Left renal cortex interstitium (tissue), 4 donors: ENCODE measurements at places on chromosomes 12 and 14. TPM values are rescaled to one million over a fixed set of nuclear protein-coding genes. Genes with fewer than 3 reads are reported as not detected.

ATL1 gene
- 8.5 TPM for polyA plus RNA-seq

POTEM gene
- polyA plus RNA-seq: not detected

SOAT2 gene
- polyA plus RNA-seq: 1.9 TPM

PLEKHD1 gene
- 6.1 TPM for polyA plus RNA-seq

TEX52 gene
- polyA plus RNA-seq: 0.70 TPM

ABCD2 gene
- not detected for polyA plus RNA-seq

RNF212B gene
- polyA plus RNA-seq: 2.4 TPM

- no peak for DNase-seq
These were observed 61.3 kb downstream of the KITLG start for GRCh38 chr12:88518863-88519403.

DNA sequence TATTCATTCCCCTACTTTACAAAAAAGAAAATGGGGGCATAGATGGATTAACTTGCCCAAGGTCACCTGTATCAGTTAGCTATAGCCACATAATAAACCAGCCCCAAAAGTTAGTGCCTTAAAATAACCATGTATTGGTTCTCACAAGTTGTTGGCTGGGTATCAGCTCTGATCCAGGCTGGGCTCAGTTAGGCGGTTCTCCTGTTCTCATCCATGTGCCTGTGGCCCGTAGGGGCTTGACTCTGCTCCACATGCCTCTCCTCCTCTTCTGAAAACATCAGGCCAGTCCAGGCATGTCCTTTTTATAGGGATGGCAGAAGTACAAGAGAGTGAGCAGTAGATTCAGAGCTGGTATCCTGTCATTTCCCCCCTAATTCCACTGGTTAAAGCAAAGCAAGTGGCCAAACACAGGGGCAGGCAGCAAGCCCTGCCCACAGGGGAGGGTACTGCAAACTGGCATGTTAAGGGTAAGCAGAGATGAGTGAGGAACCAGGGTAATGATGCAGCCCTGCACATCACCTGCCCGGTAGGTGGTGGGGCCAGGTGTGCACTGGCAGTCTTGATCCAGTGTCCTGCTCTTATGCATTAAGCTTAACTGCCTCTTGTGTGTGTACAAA, 47.9 kb upstream of the TUNAR start:
- no peak for DNase-seq

GRCh38 chr14:65981192-65981843, 504.9 kb upstream of the CCDC196 start:
- DNase-seq: no peak

DNA sequence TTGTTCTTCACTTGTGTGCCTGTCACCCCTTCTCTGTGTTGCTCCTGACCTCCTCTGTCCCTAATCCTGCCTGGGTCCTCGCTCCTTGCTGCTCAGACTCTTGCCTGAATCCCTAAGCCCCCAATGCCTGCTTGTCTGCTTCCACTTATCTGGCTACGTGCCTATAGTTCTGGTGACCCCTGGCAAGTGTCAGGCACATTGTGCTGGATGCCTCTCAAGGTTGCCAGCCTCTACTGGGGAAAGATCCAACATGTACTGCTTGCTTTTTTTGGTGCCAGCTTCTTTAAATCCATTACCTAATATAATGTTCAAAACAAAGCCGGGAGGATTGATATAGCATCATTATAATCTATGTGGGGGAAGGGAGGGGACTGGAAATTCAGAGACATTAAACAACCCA, 448.0 kb upstream of the CCDC196 start:
- no peak for DNase-seq

DNA sequence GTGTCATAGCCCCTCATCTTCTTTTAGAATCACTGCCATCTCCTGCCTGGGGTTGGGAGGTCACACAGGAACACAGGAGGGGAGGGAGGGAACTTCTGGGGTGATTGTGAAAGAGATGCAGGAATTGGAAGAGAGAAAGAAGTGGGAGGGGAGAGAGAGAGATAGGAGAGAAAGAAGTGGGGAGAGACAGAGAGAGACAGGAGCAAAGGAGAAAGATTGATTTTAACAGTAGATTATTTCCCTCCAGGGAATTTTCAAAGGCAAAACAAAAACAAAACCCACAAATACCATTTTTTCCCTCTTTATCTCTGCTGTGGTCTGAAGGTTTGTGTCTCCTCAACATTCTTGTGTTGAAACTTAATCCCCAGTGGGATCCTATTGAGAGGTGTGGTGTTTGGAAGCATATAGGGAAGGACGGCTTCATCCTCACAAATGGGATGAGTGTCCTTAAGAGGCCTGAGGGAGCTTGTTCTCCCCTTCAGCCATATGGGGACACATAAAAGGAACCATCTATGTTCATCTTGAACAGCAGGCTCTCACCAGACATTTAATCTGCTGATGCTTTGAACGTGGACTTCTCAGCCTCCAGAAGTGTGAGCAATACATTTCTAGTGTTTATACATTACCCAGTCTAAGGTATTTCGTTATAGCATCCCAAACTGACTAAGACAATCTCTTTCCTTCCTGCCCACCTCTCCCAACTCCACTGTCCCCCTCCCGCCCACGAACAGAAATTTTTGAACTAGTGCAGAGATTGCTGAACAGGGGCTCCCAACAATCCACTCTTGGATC, 134.9 kb upstream of the MAX start:
- DNase-seq: no peak

GRCh38 chr12:43237238-43237879, 314.6 kb downstream of the ADAMTS20 start:
- no peak for DNase-seq

DNA sequence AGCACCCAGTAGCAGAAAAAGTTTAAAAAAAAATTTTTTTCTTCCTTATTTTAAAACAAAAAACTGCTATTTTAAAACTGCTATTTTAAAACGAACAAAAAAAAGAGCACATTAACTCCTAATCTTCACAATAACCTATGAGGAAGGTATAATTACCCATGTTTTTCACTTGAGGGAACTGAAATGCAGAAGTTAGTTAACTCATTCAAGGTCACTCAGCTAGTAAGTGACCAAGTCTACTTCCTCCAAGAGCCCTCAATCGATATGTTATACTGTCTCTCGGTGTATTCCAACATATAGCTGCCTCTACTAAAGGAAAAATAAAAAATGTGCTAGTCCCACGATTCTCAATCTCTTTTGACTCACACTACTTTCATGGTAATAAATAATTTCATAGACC, 7.8 kb downstream of the RPAP3 start:
- no peak for DNase-seq

GRCh38 chr14:58367296-58367695, 28.4 kb upstream of the TOMM20L start:
- no peak for DNase-seq

GRCh38 chr12:14156606-14157005, 175.2 kb upstream of the GRIN2B start:
- DNase-seq: no peak

DNA sequence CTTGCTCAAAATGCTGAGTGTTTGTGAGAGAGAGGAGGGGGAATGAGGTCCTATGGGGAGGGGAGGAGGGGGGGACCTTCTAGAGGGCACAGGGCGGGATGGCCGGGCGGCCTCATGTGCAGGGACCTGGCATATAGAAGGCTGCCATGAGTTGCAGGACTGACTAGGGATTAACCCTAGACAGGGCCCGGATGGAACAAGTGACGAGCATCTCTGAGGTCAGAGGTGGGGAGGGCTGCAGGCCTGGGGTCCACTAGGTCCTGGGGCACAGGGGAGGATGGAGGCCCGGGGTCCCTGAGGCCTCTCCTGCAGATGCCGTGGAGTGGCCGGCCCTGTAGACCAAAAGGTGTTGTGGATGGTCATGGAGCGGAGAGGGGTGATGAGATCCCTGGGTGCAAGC, 104.0 kb upstream of the EIF5 start:
- DNase-seq: no peak

DNA sequence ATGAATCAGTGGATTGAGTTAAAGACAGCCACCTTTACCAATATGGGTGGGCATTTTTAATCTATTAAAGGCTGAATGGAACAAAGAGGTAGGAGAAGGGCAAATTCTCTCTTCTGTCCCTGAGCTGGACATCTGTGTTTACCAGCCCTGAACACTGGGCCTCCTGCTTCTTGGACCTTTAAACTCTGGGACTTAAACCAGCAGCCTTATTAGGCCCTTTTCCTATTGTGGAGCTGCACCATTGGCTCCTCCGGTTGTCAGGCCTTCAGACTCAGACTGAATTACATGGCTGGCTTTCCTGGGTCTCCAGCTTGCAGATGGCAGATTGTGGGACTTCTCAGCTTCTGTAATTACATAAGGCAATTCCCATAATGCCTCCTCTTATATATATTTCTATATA, 6.4 kb downstream of the SERPINA6 start:
- DNase-seq: no peak

- no peak for DNase-seq
These were observed 106.4 kb downstream of the DIP2B start for GRCh38 chr12:50611021-50611744.

DNA sequence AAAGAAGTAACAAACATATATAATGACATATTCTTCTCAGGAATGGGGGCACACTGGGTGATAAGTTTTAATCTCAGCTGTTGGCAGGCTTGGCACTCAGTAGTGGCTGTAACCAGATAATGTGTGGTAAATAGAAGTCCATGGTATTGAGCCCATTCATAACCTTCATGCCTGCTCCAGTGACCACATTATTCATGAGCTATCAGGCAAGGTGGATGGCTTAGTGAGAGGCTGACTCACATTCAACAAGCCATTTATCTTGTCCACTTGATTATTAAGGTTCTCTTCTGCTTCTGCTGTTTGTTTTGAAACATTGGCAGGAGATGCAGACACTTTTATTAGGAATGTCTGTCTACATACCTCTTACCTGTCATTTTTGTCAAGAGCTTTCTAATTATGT, 950.4 kb upstream of the LRFN5 start:
- DNase-seq: no peak

GRCh38 chr12:115785548-115785947, 491.9 kb downstream of the MED13L start:
- DNase-seq: no peak

GRCh38 chr14:102903248-102903888, 19.1 kb upstream of the AMN start:
- no peak for DNase-seq

DNA sequence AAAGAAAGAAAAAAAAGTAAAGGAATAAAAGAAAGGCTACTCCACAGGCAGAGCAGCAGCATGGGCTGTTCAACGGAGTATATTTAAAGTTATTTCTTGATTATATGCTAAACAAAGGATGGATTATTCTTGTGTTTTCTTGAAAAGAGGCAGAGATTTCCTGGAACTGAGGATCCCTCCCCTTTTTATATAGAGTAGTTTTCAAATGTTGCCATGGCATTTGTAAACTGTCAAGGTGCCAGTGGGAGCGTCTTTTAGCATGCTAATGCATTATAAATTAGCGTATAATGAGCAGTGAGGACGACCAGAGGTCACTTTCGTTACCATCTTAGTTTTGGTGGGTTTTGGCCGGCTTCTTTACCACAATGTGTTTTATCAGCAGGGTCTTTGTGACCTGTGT, 383.0 kb downstream of the PCNX1 start:
- DNase-seq: no peak

DNA sequence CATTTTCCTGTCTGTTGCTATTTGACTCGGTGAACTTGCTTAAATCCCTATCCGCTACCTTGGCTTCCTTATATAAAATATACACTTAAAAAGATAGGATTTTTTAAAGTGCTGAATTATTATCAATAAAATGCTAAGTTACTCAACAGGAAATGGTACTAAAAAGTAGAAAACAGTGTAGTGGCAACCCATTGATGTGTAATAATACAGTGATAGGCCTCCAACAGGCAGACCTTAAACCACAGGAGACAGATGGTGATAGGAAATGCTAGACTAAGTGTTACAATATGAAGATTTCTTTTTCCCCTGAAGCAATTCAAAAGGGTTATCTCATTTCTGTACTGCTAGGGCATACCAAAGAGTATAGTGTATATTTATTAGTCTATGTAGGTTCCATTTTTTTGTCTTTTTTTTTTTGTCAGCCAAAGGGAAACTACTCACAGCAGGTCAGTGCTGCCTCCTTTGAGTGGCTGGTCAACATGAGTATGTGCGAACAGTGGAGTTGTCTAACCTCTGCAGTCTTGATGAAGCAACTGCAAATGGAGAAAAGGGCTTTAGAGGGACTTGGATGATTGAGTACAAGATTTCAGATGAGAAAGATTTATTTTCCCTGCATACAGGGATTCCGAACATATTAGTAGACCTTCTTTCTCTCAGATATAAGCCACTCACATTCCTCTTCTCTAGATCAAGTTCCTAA, 183.8 kb downstream of the ACSS3 start:
- no peak for DNase-seq

DNA sequence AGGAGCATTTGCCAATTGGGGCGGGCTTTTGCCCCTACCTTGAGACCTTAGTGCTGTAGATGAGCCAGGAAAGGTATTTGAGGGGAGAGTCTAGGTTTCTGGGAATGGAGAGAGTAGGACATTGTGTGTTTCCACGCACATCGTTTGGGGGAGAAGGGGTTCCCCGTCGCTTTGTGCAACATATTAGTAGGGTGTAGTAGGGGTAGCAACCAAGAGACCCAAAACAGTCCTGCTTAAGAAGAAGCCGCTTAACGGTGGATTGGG, 694 bp upstream of the PTGES3 start:
- no peak for DNase-seq

- no peak for DNase-seq
These were observed 220.1 kb downstream of the SOX5 start for GRCh38 chr12:23729359-23729758.

DNA sequence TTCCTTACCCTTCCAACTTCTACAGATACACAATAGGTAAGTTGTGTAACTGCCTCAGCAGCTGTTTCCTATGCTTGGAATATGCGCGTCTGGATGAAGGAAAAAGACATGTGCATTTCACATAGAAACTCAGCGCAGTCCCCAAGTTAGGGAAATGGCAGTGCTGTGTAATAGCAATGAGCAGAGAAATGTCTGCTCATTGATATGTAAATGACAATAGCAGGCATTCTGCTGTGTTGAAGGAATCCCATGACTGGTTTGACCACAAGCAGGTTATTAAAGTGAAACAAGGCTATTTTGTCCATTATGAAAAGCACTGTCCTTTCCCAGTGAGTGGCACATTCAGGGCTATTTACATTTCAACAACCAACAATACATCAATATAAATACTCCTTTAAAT, 106.6 kb downstream of the BTG1 start:
- no peak for DNase-seq

GRCh38 chr12:56723889-56724700, 1.0 kb downstream of the NACA start:
- DNase-seq: no peak

- DNase-seq: no peak
These were observed 117.6 kb downstream of the CMAS start for GRCh38 chr12:22163594-22163993.

DNA sequence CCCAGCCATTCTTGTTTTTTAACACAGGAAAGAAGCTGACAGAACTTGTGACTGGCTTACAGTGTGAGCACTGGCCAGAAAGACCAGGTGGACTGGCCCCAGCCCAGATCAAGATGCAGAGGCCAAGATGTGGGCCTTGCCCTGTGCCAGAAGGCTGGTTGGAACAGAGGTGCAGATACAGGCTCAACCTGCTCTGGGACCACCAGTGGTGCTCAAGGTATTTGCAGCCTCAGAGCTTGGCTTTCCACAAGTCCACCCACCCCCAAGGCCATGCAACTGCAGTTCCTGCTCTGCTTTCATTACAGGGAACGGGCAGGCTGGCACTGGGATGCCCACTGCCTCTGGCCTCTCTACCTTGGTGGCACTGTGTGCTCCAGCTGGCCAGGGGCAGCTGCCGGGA, 23.3 kb downstream of the ZFC3H1 start:
- DNase-seq: no peak

- DNase-seq: no peak
These were observed 9.6 kb downstream of the FAIM2 start for GRCh38 chr12:49893753-49894750.
